ENCODE measurements at places on chromosomes 6 and 20.

GRCh38 chr6:113697632-113698410 lies 159.3 kb upstream of the MARCKS start:
- DNase-seq, result no peak

DNA sequence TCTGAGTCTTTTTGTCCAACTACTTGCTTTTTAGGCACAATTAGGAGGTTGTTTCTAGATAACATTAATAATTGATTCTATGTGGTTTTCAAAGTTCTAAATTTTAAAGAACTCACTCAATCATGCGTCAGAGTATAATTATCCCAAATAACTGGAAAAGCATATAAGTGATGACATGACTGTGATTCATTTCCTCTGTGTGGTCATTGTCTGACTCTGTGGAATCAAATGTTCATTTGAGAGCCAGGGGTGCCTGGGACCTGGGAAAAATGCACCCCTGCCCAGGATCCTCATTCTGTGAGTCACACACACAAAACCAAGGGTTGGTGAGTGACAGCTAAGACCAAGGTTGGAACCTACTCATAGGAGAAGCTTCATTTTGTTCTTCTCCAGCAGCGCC lies 127.1 kb upstream of the MLIP start:
- no peak for DNase-seq

DNA sequence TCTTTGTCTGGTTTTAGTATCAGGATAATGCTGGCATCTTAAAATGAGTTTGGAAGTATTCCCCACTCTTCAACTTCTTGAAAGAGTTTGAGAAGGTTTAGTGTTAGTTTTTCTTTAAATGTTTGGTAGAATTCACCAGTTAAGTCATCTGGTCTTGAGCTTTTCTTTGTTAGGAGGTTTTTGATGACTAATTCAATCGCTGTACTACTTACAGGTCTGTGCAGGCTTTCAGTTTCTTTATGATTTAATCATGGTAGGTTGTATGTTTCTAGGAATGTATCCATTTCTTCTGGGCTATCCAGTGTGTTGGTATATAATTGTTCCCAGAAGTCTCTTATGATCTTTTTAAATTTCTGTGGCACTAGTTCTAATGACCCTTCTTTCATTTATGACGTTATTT lies 215.5 kb downstream of the LRFN2 start:
- DNase-seq, result no peak

- DNase-seq, result no peak
Measured at GRCh38 chr6:80531681-80532619, 425.5 kb downstream of the BCKDHB start.

DNA sequence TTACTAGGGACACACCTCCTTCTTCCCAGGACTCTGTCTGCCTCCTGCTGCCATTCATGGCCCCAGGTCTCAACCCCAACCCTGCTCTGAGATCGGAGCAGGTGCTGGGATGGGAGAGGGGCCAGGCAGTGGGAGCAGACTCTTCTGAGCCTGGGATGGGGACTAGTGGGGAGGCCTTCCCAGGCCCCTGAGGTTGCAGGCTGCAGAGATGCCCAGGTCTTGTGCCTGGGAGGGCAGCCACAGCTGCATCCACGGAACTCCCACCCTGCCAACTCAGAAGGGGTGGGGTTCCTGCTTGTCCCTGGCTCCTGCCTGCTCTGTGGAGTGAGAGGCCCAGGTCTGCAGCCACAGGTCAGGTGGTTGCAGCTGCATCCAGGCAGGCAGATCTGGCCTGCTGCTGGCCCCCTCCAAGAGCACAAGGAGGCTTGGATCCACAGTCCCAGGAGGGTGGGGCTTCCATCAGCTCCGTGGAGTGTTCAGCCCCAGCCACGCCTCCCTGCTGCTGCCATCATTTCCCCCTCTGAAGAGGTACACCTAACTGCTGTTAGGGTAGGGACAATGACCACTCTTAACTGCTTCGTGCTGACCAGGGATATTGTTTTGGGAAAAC lies 2.9 kb upstream of the SLC22A1 start:
- no peak for DNase-seq

- no peak for DNase-seq
Measured at GRCh38 chr6:56649053-56649769, 6.5 kb upstream of the DST start.

DNA sequence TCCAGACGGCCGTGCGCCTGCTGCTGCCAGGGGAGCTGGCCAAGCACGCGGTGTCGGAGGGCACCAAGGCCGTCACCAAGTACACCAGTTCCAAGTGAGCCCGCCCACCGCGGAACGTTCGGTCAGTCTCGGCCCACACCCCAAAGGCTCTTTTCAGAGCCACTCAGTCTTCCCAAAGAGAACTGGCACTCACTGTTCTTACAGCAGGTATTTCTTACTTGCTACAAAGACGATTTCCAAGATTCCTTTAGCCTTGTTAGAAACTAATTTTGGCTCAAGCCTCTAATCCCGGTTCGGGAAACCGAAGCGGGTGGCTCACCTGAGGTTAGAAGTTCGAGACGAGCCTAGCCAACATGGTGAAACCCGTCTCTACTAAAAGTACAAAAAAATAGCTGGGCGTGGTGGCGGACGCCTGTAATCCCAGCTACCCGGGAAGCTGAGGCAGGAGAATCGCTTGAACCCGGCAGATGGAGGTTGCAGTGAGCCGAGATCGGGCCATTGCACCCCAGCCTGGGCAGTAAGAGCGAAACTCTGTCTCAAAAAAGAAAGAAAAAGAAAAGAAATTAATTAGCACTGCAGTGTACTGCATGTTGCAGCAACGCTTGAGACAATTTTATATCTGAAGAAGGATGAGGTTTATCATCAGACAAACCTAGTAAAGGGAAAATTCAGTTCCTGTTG lies 73.1 kb downstream of the OR2B2 start:
- DNase-seq, result peak; percentile 23

GRCh38 chr6:130167655-130168054 lies 55.1 kb downstream of the SAMD3 start:
- DNase-seq, result no peak

GRCh38 chr6:51740658-51741057 lies 346.8 kb downstream of the PKHD1 start:
- no peak for DNase-seq

GRCh38 chr6:5851261-5851757 lies 155.4 kb downstream of the NRN1 start:
- DNase-seq, result peak; percentile 62

GRCh38 chr6:126210398-126211075 lies 129.4 kb upstream of the CENPW start:
- DNase-seq, result no peak

DNA sequence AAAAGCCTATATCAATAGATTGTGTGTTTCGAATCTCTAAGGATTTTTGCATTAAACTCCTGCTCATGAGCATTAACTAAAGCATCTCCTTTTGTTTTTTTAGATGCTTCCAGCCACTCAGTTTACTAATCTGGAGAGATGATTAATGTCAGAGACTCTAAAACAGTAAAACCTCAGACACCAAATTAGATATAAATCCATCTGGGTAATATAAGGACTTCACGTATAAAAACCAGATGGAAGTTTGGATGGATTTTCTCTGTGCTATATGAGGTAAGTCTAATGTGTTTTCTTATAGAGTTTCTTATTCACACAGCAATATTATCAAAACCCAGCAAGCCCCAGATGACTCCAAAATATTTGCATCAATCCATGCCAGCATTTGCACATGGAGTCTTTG lies 137.2 kb downstream of the SYNE1 start:
- no peak for DNase-seq

- DNase-seq, result no peak
Measured at GRCh38 chr20:34705008-34705396, 858 bp downstream of the TP53INP2 start.

- DNase-seq, result no peak
Measured at GRCh38 chr20:63351811-63352591, 9.1 kb downstream of the CHRNA4 start.

- DNase-seq, result no peak
Measured at GRCh38 chr6:20366082-20366830, 35.4 kb upstream of the E2F3 start.

- DNase-seq, result no peak
Measured at GRCh38 chr20:3990716-3991115, 24.6 kb downstream of the RNF24 start.

DNA sequence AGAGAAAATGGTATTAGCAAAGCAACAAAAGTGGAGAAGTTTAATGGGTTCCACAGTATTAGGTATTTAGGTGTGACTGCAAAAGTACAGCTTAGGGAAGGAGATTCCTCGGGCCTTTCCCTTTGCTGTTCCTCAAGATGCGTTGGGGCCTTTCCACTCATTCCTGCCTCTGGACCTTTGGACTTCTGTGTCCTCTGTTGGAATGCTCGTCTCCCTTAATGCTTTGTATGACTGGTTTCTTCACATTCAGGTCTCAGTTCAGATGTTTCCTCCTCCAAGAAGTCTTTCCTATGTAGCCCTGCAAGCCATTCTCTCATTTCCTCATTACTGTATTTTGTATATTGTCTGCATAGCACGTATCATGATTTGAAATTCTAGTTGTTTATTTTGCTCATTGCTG lies 39.6 kb downstream of the CTNNBL1 start:
- no peak for DNase-seq

- DNase-seq, result no peak
Measured at GRCh38 chr6:29909985-29910384, 32.3 kb upstream of the HLA-A start.

- peak; percentile 16 for DNase-seq
Measured at GRCh38 chr20:10674684-10675449, 1.1 kb upstream of the JAG1 start.

DNA sequence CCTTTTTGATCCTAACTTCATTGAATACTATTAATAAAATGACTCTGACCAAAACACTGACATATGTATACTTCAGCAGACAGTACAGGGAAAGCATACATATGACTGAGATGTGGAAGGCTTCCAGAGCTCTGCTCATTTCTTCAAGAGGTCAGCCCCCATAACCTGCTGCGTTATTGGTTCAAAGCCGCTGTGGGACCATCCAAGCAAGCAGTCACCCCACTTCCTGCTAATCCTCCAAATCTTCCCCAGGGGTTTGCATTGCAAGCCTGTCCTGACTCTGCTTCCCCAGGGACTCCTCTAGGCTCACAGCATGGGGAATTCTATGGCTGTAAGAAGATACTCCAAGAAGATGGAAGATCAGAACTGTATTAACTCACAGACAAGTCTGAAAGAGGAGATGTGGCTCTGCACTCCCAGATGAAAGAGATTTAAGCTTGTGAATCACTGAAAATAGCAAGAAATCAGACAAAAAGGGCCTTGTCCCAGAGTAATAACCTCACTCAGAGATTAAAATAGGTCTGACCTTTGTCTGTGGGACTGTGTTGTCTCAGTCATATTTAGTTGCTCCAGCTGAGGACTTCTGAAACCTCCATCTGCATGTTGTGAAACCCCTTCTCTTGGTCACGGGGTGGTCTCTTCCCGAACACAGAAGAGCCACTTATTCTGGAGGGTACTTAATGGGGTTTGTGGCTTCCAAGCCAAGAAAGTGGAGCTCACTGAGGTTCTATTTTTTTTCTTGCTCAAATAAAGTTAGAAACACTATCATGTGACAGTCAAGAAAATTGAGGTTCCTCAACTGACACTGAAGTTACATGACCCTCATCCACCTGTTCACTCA lies 101.5 kb upstream of the MARCKS start:
- DNase-seq, result no peak

GRCh38 chr6:133428295-133428694 lies 187.1 kb downstream of the EYA4 start:
- DNase-seq, result no peak

DNA sequence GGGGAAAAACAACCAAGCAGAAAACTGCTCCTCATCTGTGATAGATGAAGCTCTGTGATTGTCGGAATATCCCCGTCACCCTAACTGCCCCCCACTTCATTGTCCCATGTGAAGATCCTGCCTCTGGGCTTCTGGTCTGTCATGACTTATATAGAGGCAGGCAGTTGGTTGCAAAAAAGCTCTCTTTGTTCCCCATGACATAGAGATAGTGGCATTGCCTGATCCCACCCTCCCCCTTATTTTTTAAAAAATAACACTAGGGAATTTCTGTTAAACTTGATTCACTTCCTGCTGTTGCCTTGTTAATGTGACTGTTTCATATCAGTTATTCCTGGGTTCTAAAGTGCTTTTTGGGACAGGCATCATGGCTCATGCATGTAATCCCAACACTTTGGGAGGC lies 203.1 kb downstream of the JARID2 start:
- DNase-seq, result no peak

GRCh38 chr20:2283706-2284423 lies 11.9 kb upstream of the TGM3 start:
- no peak for DNase-seq

GRCh38 chr20:22815603-22816315 lies 219.4 kb upstream of the SSTR4 start:
- DNase-seq, result no peak

DNA sequence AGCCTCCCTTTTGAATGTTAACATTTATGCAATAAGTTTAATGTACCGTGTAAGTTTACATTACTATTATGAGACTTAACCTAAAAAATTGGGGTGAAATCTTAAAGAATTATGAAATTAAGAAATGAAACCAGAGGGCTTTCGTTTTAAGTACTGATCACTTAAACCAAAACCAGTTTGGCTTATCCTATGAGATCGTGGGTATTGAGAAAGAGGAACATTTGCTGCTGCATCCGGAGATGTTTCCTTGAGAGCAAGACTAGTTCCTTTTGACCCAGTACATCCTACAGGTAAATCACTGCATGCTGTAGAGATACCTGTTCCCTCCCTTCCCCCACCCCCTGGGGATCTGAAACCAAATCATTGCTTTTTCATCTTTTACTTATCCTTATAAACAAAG lies 201.3 kb downstream of the ESR1 start:
- no peak for DNase-seq

DNA sequence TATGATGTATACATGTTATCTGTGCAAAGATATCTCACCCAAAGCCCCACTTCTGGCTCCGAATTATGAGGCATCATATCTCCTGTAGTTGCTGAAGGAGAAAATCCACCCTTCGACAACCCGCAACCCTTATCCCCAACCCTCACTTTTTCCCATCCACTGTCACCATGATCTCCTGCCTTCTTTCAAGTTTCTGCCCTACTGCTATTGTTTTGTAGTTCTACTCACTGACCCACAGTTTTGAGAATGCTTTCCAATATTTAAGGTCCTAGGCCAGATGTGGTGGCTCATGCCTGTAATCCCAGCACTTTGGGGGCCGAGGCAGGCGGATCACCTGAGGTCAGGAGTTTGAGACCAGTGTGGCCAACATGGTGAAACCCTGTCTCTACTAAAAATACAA lies 22.2 kb downstream of the ADGRF1 start:
- DNase-seq, result no peak

GRCh38 chr6:42271834-42272805 lies 54.5 kb upstream of the MRPS10 start:
- DNase-seq, result no peak

- peak; percentile 79 for DNase-seq
Measured at GRCh38 chr20:63979557-63980316, at the start of gene SAMD10. Gene SAMD10 (minus strand): TSS chr20:63979642. CDS start chr20:63979467, 175 bp downstream.

DNA sequence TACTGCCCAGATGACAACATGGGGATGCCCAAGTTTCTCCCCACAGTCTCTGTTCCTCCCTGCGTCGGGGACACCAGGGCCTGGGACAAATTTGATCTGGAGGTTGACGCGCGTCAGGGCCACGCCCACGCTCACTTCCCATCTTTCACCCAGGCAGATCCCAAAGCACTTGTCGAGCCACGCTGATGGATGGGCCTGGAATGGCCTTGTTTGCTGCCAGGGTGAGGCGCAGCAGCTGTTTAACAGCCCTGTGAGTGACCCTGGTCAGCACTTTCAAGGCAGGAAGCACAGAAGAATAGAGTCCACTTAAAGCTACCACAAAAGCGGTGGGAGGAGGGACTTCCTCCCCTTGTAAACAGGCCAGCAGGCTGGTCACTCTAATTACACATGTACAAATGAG lies 324.7 kb upstream of the JARID2 start:
- no peak for DNase-seq

- DNase-seq, result peak; percentile 61
Measured at GRCh38 chr6:98834060-98835031, at the start of gene POU3F2. Gene POU3F2 (plus strand): TSS chr6:98834574. CDS start chr6:98834874, 300 bp downstream.

- DNase-seq, result no peak
Measured at GRCh38 chr6:133114973-133115372, 126.2 kb upstream of the EYA4 start.
